ENCODE measurements at places on chromosomes 4 and X. TPM values are rescaled to one million over a fixed set of nuclear protein-coding genes. Genes with fewer than 3 reads are reported as not detected.

DNA sequence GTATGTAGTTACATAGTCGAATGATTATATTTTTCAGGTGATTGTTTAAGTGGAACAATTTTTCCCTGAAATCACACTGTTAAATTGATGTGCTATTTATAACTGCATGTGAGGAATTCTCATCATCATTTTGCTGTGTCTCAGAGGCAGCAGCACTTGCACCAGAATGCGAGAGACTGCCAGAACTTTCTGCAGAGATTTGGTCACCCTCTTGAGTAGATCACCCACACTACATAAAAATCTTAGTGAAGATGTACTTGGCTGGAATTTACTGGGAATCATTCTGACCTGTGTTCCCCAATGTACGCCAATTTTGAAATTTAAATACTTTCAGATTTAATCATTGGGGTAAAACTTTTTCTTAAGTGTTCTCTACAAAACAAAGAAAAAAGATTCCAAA, 5.4 kb downstream of the UGT2B4 start:
- DNase-seq = no peak

Gene DRP2
- total RNA-seq = not detected

Gene ATP1B4
- total RNA-seq = not detected

Gene MAGEB10
- total RNA-seq = not detected

Gene DDX60
- total RNA-seq = 33.9 TPM

Gene PDE5A
- 2.9 TPM for total RNA-seq
